ENCODE measurements at places on chromosomes 16 and 17. TPM values are rescaled to one million over a fixed set of nuclear protein-coding genes. Genes with fewer than 3 reads are reported as not detected.

DNA sequence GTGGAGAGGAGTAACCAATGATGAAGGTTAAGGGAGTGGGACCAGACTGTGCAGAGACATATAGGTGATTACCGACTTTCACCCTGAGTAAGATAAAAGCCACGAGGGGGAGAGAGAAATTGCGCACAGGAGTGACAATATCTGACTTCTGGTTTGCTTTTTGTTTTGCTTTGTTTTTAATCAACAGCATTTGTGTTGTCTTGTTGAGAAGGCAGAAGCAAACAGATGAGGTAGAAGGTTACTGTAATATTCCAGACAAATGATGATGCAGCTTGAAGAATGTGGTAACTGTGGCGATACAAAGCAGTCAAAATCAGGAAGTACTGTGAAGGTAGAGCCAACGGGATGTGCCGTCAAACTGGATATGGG lies 7.5 kb downstream of the PELP1 start:
- DNase-seq: no peak

Gene WNK4
- polyA plus RNA-seq: 2.7 TPM

Gene CDH8
- not detected for polyA plus RNA-seq

GRCh38 chr17:81432941-81433340 lies 37.7 kb downstream of the BAHCC1 start:
- no peak for DNase-seq

Gene CBFA2T3
- not detected for polyA plus RNA-seq

- no peak for DNase-seq
These were observed 9.7 kb upstream of the ITGB3 start for GRCh38 chr17:47243737-47244598.

Measured in AG04450 (cell line).